ENCODE measurements at places on chromosomes 7 and 10.

GRCh38 chr7:145030754-145031153 lies 194.9 kb upstream of the TPK1 start:
- DNase-seq, result no peak

- peak; percentile 80 for DNase-seq
Observed at GRCh38 chr10:78856421-78856820, 212.3 kb upstream of the ZMIZ1 start.

DNA sequence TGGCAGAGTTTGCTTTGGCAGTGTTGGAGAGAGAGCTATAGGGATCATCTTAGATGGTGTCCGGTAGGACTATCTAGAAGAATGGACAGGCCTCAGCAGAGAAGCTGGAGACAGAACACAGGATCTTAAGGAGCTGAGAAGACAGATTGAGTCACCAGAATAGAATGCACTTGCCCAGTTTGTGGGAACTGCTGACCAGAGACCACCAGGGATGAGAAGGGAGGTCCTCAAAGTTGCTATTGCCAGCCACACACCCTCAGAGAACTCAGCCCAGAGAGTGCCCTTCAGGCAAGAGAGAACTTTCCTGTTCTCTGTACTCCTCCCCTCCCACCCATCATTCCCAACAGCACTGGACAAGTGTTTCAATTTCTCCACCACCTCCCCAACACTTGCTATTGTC lies 25.3 kb upstream of the GALNT11 start:
- DNase-seq, result no peak

- DNase-seq, result no peak
Observed at GRCh38 chr10:111879969-111880368, 303.6 kb downstream of the GPAM start.

DNA sequence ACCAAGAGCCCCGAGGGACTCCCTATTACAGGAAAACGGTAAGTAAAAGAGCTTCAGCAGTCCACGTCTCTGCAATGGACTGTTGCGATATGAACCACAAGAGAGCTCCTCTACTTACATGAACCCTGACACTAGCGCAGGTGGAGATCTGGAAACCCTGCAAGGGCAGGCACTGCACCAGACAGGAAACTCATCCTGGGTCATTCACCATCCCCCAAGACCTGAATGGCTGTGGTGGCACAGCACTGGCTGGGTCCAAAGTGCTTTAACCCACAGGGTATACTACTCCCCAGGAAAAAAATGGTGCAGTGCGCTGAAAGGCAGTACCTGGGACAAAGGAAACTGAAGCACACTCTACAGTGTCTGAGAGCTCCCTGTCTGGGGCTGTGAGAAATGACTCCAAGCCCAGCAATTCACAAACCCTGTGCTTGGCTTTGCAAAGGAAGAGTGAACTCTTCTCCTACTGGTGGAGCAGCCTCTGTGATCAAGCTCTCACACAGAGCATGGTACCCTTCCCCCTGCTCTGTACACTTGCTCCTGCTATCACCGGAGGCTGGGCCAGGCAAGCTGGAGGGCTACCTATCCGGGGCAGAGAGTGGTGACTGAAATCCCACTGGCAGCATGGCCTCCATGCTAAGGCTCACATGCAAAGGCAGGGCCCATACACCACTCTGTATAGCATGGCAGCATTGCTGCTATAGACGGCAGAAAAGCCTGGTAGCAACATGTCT lies 44.9 kb downstream of the HIBADH start:
- no peak for DNase-seq

DNA sequence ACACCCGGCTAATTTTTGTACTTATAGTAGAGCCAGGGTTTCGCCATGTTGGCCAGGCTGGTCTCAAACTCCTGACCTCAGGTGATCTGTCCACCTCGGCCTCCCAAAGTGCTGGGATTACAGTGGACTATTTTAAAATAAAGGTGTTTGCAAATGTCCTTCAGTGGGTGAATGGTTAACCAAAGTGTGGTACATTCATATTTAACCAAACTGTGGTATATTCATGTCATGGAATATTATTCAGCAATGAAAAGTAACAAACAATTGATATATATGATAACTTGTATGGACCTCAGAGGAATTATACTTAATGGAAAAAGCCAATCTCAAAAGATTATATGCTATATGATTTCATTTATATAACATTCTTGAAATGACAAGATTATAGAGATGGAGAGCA lies 190.0 kb downstream of the CREB5 start:
- no peak for DNase-seq

DNA sequence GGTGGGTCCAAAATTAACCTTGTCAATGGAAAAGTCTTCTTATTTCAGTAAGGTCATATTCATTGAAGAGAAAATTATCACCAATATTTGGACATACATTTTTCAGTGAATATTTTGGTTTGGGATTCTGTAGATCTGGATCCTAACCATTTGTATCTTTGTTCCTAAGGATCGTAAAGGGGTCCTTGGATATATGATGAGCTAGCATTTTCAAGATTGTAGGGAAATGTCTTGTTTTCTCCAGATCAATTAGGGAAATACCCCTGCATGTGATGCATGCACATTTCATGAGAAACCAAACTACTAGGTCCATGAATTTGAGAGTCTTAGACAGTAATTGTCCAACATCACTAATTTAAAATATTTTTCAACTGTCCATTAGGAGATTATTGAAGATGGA lies 18.0 kb downstream of the DNTT start:
- DNase-seq, result no peak

- no peak for DNase-seq
Observed at GRCh38 chr10:101834341-101834740, 9.3 kb downstream of the KCNIP2 start.

- DNase-seq, result no peak
Observed at GRCh38 chr7:106180721-106181120, 68.6 kb upstream of the SYPL1 start.

- no peak for DNase-seq
Observed at GRCh38 chr7:99314504-99314903, 11.2 kb upstream of the ARPC1A start.

GRCh38 chr10:23606456-23606855 lies 167.6 kb downstream of the OTUD1 start:
- DNase-seq, result no peak

DNA sequence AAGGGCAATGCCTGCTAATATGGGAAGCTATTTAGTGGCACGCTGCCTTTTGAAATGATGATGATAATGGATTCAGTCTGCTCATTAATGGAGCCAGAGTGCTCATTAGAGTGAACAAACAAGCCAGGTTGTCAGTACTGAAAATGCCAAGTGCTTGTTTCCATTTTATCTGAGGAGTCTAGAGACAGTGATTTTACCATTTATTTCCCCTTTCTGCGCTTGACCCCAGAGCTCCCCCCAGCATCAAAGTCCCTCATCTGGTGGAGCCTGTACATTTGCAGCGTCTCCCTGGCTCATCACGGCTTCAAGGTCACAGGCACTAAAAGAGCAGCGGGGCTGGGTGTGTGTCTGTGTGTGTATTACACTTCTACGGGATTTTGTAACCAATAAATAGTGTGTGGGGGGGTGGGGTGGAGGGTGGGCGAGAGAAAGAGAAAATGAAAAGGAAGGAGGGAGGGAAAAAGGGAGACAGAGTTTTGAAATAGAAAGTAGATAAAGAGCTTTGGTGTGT lies 553.8 kb downstream of the TFEC start:
- no peak for DNase-seq

GRCh38 chr10:132939957-132940790 lies 2.2 kb downstream of the CFAP46 start:
- DNase-seq, result no peak

DNA sequence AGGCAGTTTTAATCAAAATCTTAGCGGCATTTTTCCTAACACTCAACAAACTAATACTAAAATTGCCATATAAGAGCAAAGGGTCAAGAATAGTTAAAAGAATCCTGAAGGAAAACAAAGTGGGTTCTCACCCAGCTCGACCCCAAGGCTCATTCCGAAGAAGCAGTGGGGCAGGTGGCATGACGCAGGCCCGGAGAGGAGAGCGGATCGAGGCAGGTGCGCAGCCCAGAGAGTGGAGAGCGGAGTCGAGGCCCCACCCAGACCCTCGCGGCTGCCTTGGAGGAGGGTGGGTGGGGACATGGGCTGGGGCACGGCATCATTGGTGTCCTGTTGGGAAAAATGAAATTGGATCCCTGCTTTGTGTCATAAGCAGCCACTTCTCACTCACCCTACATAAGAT lies 109.8 kb downstream of the INPP5A start:
- no peak for DNase-seq

GRCh38 chr10:83673316-83673715 lies 466.0 kb upstream of the GHITM start:
- DNase-seq, result no peak

DNA sequence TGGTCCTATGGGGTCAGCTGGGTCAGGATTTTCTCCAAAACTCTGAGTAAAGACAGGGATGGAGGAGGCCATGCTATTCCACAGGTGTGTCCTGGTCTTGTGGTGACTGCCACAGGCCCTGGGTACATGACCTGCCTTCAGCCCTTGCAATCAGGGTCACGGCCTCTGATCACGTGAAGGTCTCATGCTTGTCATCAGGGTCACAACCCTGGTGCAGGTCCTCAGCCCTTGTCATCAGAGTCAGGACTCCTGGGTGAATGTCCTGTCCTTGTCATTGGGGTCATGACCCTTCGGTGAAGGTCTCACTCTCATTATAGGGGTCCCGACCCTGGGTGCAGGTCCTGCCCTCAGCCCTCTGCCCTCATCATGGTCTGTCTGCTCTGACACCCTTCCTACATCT lies 21.9 kb upstream of the TBRG4 start:
- no peak for DNase-seq

- no peak for DNase-seq
Observed at GRCh38 chr7:6168477-6168868, 104.0 kb downstream of the CYTH3 start.

- DNase-seq, result no peak
Observed at GRCh38 chr7:112665709-112666108, 124.5 kb downstream of the TMEM168 start.

- no peak for DNase-seq
Observed at GRCh38 chr7:897086-897485, 20.7 kb downstream of the GET4 start.

- DNase-seq, result no peak
Observed at GRCh38 chr10:26727005-26727404, 29.5 kb downstream of the PDSS1 start.

DNA sequence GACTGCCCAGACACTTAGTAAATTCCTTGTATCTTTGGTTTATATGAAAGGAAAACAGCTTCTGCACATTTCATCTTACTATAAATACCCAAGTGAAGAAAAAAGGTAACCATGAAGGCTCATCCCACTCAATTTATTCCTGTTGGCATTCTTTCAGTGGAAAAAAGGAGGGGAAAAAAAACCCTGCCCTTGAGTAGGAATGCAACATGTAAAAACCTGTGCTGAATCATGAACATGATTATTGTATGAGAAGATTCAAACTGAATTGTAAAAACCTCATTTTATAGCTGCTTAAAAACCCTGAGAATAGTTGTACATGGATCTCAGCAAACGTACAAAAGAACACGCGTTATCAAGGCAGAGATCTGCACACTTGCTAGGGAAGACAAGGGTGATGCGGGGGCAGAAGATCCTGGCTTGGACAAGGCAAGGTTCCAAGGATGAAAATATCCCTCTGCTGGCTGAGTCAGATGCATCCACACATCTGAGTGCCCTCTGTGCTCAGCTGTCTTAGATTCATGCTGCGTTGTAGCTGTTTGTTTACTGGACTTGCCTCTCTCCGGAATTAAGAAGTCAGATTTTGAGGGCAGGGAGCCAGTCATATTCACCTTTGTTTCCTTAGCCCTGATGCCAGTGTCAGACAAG lies 658.2 kb downstream of the PARD3 start:
- no peak for DNase-seq

DNA sequence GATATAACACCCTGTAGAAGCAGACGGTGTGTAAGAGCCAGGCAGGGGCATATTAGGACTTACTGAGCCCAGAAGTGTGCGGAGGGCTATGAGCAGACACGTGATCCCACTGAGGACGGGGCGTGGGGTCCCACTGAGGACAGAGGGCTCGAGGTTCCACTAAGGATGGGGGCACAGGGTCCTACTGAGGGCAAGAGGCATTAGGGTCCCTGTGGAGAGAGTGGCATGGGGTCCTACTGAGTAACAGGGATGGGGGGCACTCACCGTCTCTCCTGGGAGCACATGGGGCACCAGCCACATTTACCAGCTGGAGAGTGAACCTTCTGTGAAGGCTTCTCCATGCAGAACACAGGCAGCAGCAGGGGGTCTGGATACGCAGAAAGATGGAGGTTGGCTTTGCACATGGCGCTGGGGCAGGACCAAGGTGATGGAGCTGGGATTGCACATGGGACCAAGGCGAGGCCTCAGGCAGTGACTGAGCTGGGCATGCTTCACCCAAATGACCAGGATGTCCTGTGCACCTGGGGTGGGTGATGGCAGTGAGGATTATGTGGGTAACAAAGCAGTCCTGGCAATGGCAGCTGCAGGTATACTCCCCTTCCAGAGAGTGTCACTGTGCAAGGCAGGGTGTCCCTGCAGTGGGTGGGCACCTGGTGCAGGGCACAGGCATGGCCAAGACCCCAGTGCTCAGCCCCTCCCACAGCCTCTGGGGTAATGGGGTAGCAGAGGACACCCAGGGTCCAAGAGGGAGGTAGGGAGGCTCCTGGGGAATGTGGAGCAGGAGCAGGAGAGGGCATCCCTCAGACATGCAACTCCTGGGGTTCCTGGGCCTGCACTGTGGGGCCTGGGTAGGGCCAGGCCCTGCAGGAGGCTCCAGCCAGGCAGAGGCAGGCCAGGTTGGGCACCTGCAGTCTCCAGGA lies 278.1 kb downstream of the TCERG1L start:
- no peak for DNase-seq

DNA sequence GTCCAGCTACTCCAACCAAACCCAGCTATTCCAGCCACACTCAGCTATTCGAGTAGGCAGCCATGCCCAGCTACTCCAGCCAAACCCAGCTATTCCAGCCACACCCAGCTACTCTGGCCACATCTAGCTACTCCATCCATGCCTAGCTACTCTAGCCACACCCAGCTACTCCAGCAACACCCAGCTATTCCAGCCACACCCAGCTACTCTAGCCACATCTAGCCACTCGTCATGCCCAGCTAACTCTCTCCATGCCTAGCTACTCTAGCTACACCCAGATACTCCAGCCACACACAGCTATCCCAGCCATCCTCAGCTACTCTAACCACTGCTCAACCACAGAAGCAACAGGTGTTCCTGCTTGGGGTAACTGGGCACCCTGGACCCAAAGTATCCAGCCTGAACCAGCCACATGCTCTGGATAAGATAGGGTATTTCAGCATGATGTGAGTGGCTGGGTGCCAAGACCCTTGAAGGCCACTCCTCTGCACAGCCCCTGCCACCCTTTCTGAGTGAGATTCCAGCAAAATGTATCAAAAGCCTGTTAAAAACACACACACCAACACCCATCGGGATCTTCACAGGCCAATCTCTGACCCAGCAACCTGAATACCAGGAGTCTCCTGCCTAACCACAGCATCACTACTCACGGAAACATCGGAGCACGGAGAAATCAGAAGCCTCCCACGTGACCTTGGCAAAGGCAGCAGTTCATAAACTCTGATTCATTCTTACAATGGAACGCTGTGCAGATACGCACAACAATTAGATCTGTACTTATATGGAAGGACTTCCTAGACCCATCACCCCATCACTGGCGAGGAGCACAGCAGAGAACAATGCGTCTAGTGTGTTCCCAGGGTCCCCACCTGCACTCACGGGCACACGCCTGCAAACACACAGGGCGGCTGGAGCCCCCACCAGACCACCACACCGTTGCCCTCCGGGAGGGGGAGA lies 51.8 kb upstream of the DNAAF5 start:
- DNase-seq, result no peak

GRCh38 chr10:1782841-1783240 lies 45.5 kb upstream of the ADARB2 start:
- DNase-seq, result no peak

- no peak for DNase-seq
Observed at GRCh38 chr10:26384600-26384999, 53.5 kb upstream of the APBB1IP start.

Data from osteocyte (in vitro differentiated cells).